ENCODE measurements at places on chromosomes 7 and 10.

DNA sequence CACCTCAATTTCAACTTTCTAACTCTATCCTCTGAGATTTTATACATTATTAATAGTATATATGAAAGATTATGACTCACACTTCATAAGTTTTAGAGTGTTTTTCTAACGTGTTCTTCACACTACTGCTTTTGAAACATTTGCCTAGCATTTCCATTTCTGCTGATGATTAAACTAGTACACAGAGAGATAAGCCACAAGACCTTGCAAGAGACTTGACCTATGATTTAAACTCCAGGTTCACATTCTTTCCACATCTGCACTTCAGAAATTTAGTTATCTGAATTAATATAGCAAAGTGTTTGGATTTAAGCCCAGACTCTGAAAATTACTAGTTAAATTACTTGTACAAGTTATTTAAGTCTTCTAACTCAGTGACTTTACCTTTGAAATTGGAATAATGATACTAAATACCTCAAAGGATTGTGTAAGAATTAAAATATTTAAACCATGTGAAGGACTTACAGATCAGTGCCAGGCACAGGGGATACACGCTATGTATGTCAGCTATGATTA, 66.6 kb downstream of the PCLO start:
- no peak for DNase-seq

- no peak for DNase-seq
These were observed 255.0 kb downstream of the BMPER start for GRCh38 chr7:34160261-34160752.

DNA sequence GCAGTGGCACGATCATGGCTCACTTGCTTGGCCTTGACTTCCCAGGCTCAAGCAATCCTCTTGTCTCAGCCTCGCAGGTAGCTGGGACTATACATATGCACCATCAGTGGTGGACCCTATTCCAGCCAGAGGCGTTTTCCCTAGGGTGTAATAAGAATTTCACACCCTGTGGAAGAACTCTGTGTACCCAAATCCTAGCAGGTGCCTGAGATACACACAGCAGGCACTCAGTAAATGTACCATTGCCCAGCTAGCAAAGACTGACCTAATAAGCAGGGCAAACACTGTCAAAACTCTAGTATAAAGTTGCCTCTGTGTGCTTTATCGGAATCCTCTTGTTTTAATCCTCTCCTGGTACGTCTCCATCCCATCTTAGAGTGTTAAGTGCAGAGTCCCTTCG, 33.7 kb upstream of the BHLHA15 start:
- no peak for DNase-seq

DNA sequence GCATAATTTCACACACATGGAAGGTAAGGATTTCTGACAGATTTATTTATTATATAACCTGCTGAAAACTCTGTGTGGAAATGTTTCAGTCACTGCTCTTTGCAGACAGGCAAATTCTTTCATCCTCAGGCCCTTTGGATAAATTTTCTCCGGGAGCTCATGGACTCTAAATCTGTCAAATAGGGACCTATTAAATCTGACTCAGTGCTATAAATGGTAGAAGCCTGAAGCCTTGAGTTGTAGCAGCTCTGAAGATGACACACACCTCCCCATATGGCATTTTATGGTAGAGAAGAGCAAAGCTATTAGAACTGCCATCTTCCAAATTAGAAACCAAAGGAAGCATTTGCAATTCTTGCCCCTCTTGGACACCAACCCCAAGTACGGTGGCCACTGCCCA, 808.7 kb downstream of the XPNPEP1 start:
- no peak for DNase-seq

- no peak for DNase-seq
These were observed 47.0 kb downstream of the GDI2 start for GRCh38 chr10:5766189-5766588.

DNA sequence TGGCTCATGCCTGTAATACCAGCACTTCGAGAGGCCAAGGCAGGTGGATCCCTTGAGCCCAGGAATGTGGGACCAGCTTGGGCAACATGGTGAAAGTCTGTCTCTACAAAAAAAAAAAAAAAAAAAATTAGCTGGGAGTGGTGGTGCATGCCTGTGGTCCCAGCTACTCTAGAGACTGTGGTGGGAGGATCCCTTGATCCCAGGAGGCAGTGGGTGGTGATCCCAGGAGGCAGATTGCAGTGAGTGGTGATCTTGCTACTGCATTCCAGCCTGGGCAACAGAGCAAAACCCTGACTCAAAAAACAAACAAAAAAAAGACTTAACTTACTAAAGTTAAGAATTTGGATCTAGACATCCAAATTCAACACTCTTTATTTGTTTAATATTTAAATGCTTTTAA, 10.2 kb upstream of the ADO start:
- DNase-seq: no peak

DNA sequence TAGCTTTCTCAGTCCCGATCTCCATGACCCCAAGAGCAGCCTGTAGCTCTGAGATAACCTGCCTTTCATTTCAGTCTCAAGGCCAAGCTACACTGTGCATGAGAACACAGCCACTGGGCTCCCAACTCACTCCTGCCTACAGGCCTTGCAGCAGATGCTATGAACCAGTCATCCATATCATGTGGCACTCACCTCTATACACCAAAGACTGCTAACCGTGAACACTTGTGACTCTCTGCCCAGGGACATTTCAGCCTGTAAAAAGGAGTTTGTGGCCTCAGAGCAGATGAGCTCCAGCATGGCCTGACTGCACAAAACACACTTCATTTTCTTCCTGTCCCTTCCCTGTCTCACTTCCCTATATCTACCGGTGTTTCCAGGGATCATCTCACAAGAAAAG, 56.9 kb upstream of the NPY start:
- DNase-seq: no peak

- no peak for DNase-seq
These were observed 541.0 kb downstream of the ZWINT start for GRCh38 chr10:55820071-55820470.

DNA sequence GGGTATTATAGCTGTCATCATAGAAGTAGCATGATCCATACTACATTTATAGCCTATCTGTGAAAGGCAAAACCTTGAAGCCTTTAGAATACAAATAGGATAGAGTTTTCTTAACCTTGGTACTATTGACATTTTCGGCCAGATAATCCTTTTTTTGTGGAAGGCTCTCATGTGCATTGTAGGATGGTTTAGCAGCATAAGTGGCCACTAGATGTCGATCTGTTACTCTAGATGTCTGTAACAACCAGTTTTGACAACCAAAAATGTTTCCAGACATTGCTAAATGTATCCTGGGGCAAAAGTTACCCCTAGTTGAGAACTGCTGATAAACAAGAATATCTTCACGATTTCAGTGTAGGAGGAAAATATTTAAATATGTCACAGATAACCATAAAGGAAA, 319.4 kb upstream of the GALNT17 start:
- DNase-seq: no peak

- DNase-seq: no peak
These were observed 81.2 kb downstream of the VTI1A start for GRCh38 chr10:112528235-112528634.

- no peak for DNase-seq
These were observed 46.8 kb upstream of the NAMPT start for GRCh38 chr7:106331441-106332175.

DNA sequence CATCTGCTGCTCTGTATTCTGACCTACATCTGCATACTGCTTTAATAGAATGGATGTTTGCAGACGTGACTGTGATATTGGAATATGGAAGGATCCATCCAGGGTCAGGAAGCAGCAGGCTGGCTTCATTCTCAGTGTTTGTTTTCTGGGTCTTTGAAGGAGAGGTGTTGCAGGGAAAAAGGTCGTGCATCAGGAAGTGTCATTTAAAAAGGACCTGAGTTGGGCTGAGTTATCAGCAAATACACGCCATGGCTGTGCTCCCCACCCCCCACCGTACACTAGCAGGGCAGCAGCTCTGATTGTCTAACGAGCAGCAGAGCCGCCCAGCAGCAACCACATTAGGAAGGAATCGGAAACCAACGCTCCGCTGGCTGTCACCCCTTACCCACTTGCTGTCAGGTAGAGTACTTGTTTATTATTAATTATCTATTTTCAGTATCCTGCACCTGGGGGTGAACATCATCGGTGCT, 63.1 kb upstream of the STEAP1B start:
- DNase-seq: no peak

- no peak for DNase-seq
These were observed 11.7 kb downstream of the ANK3 start for GRCh38 chr10:60377955-60378354.

GRCh38 chr10:6018422-6018821, 41.1 kb upstream of the IL15RA start:
- DNase-seq: no peak

DNA sequence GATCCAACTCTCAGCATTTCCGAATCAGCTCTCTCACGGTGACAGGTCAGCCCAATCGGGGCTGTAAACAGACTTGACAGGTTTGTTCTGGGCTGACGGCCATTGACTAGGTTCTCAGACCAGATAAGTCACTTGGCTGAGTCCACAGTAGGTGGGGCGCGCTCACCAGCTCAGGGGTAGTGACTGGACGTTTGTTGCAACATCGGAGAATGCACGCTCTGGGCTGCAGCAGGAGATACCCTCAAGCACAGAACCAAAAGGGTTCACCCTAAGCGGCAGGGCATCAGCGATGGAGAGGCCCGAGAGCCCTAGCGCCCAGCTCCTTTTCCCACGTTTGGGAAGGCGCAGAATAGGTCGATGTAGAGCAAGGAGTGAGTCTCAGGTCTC, 1.8 kb downstream of the KLLN start:
- DNase-seq: peak; percentile 51

- peak; percentile 83 for DNase-seq
These were observed 35.8 kb upstream of the GALNTL5 start for GRCh38 chr7:151920488-151920887.

- DNase-seq: no peak
These were observed 233.3 kb downstream of the LRRN3 start for GRCh38 chr7:111324228-111324627.

DNA sequence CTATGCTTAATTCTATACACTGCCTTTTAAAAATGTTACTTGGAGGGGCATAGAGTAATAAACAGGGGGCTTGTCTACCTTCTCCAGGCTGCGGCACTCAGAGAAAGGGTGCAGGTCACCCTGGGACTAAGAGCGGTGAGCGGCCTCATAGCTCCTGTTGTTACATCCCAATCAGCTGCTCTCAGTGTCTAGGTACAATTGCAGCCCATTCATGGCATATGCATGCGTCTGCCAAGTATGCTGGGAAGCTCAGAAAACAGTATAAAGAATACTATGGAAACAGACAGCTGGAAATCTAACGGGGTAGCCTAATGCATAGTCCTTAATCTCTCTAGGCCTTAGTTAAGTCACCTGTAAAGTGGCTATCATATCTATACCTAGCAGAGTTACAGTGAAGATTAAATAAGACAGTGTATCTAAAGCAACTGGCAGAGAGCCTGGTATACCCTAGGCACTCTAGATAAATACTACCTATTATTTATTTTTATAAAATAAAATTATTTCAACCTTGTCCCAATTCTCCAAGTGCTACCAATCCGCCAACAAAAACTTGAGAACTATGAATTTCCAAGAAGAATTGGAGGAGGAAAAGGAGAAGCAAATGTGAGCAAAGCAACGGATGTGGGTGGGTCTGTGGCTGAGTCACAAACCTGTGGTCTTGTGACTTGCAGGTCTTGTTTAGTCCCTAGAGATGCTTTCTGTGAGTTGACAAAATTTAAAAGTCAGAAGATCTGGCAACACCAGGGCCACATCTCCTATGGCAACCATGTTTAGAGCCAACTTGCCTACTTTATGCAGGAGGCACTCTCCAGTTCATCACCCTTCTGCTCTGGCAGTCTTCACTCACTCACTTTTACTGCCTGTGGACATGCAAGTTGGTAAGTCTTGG, 183.0 kb downstream of the RAPGEF5 start:
- DNase-seq: peak; percentile 59

DNA sequence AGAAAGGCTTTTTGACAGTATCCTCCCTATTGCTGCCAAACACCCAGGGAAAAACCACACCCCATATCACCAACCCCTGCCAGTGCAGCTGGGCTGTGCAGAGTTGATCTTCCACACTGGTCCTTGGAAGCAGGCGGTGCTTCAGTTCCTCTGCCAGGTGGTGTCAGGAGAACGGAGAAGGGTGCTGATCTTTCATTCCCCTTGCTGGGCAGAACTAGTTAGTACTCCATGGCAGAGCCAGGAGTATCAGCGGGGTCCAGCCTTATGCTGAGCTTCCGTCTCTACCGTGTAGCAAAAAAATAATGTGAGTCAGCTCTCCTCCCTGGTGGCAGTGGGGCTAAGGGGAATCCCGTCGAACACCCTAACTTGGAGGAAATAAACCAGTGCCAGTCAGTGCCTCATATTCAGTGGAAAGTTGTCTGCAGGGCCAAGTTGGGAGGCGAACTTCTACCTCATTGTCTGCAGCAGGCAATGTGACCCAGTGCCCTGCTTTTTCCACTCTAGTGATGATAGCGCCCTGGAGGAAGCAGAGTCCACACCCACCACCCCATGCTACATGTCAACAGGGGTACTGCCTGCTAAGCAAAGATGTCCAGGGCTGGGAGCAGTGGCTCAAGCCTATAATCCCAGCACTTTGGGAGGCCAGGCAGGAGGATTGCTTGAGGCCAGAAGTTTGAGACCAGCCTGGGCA, 175.4 kb downstream of the AUTS2 start:
- DNase-seq: no peak

DNA sequence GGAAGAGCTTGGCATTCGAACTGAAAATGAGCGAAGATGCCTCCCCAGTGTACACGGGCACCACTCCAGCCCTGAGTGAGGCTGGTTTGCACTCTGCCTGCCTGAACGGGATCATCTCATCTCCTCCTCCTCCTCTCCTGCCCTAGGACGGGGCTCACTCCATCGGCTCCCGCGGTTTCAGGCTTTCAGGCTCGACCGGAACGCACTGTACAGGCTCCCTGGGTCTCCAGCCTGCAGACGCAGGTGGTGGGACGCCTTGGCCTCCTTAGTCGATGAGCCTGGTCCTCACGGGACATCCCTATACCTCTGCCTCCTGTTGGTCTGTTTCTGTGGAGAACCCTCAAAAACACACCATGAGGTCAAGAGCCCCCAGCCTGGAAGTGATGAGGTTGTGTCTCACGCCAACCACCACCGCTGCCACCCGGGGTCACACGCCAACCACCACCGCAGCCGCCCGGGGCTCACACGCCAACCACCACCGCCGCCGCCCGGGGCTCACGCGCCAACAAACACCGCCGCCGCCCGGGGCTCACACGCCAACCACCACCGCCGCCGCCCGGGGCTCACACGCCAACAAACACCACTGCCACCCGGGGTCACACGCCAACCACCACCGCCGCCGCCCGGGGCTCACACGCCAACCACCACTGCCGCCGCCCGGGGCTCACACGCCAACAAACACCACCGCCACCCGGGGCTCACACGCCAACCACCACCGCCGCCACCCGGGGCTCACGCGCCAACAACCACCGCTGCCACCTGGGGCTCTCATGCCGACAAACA, 56.3 kb downstream of the FOXL3 start:
- DNase-seq: no peak

- no peak for DNase-seq
These were observed 93.7 kb downstream of the ACTR3B start for GRCh38 chr7:152853236-152853635.

GRCh38 chr7:79774150-79774549, 320.7 kb upstream of the MAGI2 start:
- no peak for DNase-seq

GRCh38 chr10:109770663-109771062, 152.6 kb downstream of the XPNPEP1 start:
- no peak for DNase-seq

GRCh38 chr7:28617308-28617880, 205.1 kb downstream of the CREB5 start:
- no peak for DNase-seq

Measured in inflammatory macrophage (primary cell).